Left lobe of liver (tissue), 2 donors: ENCODE measurements at places on chromosomes 13 and 19. TPM values are rescaled to one million over a fixed set of nuclear protein-coding genes. Genes with fewer than 3 reads are reported as not detected.

GRCh38 chr13:66314911-66315310 lies 915.2 kb downstream of the PCDH9 start:
- DNase-seq, result no peak

DNA sequence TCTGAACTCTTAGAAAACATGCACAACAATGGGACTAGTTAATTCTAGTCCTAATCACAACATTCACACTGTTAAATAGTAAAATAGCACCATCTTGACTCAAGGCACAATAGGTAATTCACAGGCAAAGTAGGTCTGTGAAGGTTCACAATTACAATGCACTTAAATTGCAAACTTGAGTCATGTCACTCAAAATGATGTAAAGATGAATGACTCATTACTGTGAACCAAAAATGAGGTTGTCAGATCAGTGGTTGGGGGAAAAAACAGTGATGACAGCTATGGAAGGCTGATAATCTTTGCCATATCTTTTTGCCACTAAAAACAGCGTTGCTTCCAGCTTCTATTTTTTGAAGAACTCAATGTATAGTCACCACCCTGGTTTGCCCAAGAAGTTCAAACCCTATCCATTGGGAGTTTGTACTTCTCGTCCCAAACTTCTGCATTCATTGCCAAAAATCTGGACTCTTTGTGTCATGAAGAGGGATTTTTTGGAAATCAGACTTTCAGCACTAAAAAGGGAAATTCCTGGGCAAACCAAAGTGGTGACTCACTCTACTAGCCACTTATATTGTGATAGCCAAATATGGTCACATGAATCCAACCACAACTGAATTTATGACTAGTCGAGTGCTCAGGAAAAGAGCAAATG lies 200.9 kb upstream of the TMTC4 start:
- no peak for DNase-seq

- DNase-seq, result no peak
Measured at GRCh38 chr13:94061301-94061700, 418.2 kb downstream of the DCT start.

GRCh38 chr13:61738236-61738750 lies 322.6 kb upstream of the PCDH20 start:
- DNase-seq, result no peak

DNA sequence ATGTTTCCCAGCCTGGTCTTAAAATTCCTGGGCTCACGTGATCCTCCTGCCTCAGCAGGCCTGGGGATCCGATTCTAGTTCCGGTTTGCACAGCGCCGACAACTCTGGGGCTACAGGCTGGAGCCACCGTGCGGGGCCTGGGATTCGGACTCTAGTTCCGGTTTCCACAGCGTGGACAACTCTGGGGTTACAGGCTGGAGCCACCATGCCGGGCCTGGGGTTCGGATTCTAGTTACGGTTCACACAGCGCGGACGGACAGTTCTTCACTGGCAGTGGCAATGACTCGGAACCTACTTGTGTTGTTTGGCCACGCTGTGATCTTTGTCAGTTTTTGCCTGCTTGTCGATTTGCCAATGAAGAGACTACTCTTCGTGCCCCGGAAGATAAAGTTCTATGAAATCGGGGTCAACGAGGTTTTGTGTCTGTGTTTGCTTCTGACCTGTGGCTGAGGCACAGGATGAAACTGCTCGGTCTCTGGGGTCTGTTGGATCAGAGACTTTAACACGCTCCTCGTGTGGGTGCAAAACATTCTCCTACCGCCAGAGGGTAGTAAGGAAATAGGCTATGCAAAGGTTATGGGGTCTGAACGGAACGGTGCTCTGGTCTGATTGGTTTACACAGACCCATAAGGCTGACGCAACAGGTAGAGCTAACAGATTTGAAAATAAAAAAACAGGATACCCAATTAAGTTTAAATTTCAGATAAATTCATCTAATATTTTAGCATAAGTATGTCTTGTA lies 12.1 kb upstream of the ZSCAN1 start:
- no peak for DNase-seq

DNA sequence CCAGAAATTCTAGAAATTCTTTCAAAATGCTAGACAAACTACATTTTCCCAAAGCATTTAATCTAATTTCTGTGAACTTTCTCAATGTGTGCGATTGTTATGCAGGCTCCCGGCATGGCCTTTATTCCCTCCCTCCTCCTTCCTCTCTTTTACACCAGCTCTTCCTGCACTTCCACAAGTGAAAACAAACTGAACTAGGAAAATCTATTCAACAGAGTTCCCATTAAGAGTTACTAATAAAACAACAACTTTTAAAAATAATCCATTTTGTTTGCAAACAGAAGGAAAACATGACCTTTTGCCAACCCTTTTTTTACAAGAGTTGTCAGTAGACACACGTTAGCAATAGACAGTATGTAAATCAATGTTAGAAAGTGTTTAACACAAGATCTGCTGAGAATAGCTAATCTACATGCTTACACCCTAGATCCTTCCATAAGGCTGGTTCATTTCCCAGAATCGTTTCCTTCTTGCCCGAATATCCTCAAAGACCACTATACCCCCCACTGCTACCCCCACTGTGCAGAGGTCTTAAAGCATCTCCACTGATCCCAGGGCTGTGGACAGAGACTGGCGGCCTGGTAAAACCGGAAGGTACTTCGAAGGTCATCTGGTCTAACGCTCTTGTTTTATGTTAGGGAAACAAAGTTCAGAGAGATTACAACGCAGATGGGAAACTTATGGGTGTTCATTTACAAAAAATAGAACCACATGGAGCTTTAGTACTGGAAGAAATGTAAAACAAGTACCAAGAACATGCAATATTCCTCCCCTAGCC lies 98.0 kb downstream of the FOXO1 start:
- no peak for DNase-seq

- DNase-seq, result no peak
Measured at GRCh38 chr13:51396352-51396751, 56.5 kb downstream of the INTS6 start.

GRCh38 chr19:18683109-18683957 lies at the start of gene CRTC1:
CRTC1 (plus strand) TSS chr19:18683680; CDS start chr19:18683703, 23 bp downstream.
- DNase-seq, result peak; percentile 90

DNA sequence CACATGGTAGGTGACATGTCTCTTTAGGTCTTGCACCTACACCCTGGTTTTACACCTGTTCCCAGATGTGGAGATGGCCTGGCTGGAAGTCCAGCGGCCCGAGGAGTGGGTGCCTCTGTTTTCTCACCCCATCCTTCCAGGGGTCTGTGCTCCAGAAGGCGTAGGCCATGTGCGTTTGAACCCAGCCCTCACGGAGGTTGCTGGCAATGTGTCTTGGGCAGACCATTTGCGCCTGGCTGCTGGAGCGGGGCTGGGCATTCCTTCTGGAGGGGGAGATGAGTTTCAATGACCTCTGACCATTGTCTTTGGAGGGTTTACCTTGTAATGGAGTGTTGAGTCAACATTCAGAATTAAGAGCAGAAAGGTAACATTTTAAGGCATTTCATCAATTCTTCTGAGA lies 54.8 kb upstream of the ZNF536 start:
- peak; percentile 29 for DNase-seq

DNA sequence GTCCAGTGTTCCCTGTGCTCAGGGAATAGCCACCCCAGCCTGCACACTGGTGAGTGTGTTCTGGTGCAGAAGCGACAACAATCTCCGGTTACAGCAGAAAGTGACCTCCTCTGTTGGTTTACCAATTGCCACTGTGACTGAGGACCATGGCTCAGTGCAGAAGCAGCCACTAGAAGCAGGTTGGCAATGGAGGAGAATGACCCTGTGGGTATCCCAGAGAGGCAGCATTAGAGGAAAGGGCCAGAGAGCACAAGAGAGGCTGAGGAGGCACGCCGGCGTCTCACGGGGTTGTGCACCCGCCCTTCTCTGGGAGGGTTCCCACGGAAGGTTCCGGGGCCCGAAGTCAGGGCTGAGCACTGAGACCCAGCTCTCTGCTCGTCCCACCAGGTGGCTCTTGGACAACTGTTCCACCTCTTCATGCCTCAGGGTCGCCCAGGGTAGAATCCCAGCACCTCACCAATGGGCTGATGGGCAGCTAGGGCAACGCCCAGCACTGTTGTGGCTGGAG lies 14.0 kb downstream of the PROZ start:
- peak; percentile 18 for DNase-seq

Gene ILF3
- total RNA-seq, result 57.1 TPM

Gene KCNK6
- total RNA-seq, result 1.4 TPM

Gene EDNRB
- total RNA-seq, result 27.3 TPM

Gene LRRC63
- total RNA-seq, result 0.20 TPM

Gene RAB20
- 12.3 TPM for total RNA-seq

Gene ACER1
- total RNA-seq, result 0.88 TPM
